ENCODE measurements at places on chromosomes 2 and 18.

- DNase-seq = no peak
These were observed 118.2 kb upstream of the IL1R2 start for GRCh38 chr2:101873543-101873942.

DNA sequence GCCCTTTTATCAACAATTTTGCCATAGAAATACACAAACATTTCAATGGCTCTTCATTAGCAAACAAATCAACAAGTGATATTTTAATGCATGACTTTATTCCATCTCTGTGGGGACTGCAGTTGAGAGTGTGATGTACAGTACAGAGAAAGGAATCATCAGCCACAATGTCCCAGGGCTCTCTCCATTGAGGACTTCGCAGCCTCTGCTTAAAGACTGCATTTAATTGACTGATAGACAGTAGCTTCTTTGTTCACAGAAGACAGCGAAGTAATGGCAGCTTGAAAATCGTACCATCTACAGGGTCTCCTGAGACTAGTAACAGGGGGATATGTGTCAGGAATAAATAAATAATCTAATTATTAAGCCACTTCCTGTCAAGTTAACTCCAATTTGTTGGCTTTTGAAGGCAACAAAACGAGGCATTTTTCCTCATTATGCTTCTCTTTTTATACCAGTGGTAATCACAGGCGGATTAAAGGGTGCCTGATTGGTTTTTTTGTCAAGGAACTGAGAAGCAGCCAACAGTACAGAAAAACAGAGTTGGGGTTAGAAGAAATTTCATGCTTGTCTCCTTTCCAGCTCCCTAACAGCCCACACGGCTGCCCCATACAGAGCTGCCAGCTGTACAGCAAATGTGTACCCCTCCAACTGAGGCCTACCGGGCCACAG is 164.3 kb downstream of the ZNF521 start:
- no peak for DNase-seq

DNA sequence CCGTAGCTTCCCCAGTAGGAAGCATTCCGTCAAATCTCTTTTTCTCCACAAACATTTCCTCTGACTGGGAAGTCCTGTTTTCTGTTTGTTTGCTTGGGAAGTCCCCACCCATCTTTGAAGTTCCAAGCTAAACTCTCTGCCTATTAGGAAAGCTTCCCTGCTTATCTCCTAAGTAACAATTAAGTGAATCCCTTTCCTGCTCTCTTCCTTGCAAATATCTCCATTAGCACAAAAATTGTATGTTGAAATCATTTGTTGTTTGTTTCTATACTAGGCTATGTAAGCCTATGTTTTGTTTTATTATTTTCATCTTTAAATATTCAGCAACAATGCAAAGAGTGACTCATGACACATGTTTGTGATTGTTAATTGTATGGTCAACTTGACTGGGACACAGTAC is 812.6 kb upstream of the LRATD1 start:
- no peak for DNase-seq

DNA sequence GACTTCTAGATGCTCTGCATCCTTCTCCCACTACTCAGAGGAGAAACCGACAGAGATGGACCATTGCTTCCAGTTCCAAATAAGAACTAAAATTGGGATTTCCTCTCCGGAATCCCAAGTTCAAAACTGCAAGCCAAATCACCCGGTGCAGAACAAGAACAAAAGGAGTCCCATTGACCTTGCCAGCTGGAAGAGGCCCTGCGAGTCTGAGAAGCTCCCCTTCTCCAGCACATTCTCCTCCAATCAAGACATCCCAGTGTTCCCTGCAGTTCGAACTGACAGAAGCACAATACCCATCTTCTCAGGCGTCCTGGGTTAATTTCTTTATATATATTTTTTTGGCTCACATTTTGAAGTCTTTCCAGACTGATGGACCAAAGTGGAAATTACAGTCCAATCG is 195.3 kb upstream of the MEIS1 start:
- DNase-seq = no peak

DNA sequence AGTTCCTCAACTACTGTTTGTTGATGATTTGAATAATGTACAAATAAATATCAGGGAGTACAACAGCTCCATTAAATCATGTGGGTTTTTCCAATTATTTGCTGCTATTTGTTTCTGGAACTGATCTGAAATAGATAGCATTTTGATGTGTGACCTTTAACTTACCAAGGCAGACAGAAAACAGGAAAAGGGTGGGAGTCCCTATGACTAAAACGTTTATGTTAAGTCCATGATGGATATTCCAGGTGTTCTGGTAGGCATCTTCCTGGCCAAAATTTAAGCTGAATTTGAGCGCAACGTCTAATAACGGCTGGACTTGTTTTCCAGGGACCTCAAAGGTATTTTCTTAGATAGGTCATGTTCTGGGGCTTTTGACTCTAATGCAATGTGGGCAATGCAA is 41.6 kb downstream of the WIPF1 start:
- no peak for DNase-seq

- no peak for DNase-seq
These were observed 1637.7 kb upstream of the LRRTM1 start for GRCh38 chr2:81942136-81942680.

GRCh38 chr2:164388511-164388910 is 232.8 kb downstream of the GRB14 start:
- DNase-seq = no peak

DNA sequence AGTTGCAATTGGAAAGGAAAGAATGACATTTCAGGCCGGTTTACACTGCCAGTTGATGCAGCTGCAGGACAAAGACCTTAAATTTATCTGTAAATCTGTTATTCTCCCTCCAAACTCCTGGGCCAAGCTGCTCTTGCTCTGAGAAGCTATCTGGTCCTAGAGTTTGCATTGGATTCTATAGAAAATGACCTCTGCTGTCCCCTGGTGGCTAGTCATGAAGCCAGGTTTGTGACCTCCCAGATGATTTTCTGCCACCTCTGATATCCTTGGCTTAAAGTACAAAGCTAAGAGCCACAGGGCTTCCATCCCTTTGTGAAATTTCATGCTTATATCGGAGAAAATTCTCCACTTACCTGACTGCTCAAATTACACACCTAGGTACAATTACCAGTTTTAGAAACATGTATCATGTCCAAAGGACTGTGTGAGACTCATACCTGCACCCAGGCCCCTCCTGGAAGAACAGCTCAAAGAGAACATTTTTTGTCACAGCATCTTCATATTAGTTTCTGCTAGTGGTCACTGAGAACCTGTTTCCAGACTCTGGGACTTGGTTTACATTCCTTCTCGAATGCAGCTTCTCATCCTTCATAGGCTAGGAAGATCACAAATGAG is 28.9 kb upstream of the IER3IP1 start:
- DNase-seq = peak; percentile 50

- no peak for DNase-seq
These were observed 6.4 kb downstream of the STK17B start for GRCh38 chr2:196165016-196165415.

- no peak for DNase-seq
These were observed 153.9 kb upstream of the NDUFV2 start for GRCh38 chr18:8948471-8949149.

- no peak for DNase-seq
These were observed 29.6 kb downstream of the TFCP2L1 start for GRCh38 chr2:121255358-121255757.

- no peak for DNase-seq
These were observed 117.6 kb upstream of the HAAO start for GRCh38 chr2:42909966-42910365.

GRCh38 chr2:169573974-169574299 is 272 bp upstream of the FASTKD1 start:
- DNase-seq = no peak

DNA sequence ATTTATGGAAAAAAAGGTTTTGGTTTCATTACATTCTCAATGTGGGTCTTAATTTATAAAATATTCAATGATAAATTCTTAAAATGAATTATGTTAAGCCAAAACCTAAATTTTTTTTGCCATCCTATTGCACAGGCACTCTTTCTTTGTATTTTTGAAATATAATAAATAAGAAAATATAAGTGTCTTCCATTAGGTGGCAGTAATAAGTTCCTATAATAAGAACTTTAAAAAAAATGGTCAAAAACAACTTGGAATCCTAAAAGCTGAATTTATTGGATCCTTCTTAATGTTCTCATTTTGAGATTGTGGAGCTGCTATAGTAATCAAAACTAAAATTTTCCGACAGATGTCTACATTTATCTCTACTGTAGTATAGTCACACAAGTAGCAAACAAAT is 5.7 kb downstream of the CALCRL start:
- DNase-seq = no peak

DNA sequence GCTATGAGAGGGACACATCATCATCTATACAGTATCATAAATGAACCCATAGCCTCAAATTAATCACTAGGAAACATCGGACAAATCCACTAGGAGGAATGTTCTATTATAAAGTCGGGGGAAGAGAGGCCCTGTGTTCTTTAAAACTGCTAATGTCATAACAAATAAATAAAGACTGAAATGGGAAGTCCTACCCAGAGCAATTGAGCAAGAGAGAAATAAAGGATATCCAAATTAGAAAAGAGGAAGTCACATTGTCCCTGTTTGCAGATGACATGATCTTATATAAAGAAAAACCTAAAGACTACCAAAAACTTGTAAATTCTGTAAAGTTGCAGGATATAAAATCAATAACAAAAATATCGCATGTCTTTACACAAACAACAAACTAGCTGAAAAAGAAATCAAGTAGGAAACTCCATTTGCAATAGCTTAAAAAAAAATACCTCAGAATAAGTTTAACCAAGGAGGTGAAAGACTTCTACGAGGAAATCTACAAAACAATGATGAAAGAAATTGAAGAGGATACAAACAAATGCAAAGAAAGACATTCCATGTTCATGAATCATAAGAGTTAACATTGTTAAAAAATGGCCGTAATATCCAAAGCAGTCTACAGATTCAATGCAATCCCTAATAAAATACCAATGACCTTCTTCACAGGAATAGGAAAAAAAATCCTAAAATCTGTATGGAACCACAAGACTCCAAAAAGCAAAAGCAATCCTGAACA is 30.6 kb downstream of the RTN4 start:
- peak; percentile 21 for DNase-seq

DNA sequence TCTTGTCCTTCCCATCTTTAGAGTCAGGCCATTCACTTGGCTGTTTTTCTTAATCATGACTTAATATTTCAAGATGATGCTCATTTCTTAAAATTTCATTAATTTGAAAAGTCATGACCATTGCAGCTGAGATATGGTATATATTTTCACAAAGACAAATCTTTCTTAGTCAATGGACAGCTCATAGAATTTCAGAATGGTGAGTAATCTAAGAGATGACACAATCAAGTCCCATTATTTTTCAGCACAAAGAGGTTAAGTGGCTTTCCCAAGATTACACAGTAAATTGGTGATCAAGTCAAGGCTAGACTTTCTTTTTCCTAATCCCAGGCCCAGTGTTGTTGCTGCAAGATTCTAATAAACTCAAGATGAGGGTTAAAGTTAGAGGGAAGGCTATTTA is 34.4 kb upstream of the NT5C1B start:
- DNase-seq = no peak

- no peak for DNase-seq
These were observed 48.0 kb downstream of the CDK15 start for GRCh38 chr2:201854221-201854801.

DNA sequence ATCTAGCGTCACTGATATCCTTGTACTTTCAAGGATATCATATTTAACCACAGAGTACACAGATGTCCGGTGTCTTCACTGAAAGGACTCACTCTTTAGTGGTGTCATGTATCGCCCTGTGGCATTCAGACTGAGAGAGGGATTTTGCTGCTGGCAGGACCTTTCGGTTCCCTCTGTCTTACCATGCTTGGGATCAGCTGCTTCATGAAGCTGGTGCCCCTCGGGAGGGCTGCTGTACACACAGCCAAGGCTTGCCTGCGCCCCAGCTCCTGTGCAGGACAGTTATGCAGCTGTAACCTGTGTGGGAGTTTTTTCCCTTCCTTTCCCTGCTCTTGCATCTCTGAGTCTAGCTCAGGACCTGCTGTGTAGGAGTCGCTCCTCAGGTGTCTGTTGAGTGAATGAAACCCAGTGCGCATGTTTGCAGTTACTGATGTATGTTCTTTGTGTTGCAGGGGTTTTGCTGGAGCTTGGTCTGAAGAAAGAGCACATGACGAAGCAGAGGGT is 64.4 kb downstream of the GREB1 start:
- DNase-seq = no peak

DNA sequence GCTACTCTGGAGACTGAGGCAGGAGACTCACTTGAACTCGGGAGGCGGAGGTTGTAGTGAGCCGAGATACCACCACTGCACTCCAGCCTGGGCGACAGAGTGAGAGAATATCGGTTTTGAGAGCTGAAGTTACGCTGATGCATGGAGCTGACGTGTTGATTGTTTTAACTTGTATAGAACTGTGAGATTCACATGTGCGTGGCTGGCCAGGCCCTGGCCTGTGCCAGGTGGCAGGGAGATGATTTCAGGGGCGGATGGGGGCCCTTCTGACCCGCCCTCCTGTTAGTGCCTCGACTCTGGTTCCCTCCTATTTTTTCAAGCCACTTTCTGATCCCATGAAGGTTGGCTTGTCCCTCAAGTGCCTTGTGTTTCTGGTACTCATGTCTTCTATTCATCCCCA is 25.7 kb downstream of the GATA6 start:
- DNase-seq = no peak

DNA sequence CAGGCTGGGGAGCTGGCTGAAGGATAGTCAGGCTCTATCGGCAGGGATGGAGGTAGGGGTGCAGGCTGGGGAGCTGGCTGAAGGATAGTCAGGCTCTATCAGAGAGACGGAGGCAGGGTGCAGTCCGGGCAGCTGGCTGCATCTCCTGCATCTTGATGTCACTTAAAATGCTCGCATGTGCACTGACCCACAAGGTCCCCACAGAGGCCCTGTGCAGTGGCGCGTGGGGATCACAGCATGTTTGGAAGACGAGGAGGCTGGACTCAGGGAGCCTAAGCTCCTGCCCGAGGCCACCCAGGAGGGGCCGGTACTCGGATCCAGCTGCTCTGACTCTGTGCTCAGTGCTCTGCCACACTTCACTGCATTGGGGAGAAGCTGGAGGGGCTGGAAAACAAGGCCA is 189.0 kb upstream of the HDAC4 start:
- no peak for DNase-seq

DNA sequence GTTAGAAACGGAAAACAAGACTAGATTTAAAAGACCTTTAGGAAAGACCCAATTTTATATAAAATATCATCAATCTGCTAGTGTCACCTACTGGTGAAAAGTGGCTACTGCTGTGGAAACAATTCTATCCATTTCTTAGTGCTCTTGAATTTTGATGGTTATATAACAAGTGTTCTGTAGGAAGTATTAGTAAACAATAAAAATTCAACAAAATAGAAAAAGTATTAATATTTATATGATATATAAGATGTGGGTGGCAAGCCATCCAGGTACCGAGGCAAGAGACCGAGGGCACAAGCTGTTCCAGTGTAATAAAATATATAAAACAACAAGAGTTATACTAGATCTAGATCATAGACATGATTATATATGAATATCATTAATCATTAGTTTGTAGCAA is 6.2 kb upstream of the TMEM87B start:
- DNase-seq = peak; percentile 75

Measured in dermis microvascular lymphatic vessel endothelial cell (primary cell).